ENCODE measurements at places on chromosomes 2 and 18. TPM values are rescaled to one million over a fixed set of nuclear protein-coding genes. Genes with fewer than 3 reads are reported as not detected.

GRCh38 chr2:172885996-172886395 lies 150.4 kb downstream of the RAPGEF4 start:
- no peak for DNase-seq

DNA sequence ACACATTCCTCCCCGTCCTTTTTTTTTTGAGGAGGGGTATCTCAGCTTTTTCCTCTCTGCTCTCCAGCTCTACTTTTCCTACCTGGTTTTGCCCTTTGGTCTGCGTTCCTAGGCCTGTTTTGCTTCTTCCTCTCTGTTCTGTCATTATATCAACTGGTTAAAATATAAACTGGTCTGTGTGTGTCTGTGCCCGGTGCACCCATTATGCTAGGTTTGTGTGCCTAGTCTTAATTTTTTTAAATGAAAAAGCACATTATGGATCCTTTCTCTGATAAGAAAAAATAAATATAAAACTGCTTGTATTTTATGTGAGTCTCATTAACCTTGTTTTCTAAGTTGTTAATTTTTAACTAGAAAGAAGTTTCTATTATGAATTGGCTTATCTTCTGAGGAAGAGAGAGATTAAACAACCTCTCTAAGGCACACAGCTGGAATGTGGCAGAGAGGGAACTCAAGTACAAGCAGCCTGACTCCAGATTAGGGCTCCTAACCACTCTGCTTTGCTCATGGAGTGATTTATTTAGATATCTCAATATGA lies 17.4 kb downstream of the SLC38A11 start:
- no peak for DNase-seq

GRCh38 chr18:7758764-7759163 lies 191.6 kb downstream of the PTPRM start:
- no peak for DNase-seq

DNA sequence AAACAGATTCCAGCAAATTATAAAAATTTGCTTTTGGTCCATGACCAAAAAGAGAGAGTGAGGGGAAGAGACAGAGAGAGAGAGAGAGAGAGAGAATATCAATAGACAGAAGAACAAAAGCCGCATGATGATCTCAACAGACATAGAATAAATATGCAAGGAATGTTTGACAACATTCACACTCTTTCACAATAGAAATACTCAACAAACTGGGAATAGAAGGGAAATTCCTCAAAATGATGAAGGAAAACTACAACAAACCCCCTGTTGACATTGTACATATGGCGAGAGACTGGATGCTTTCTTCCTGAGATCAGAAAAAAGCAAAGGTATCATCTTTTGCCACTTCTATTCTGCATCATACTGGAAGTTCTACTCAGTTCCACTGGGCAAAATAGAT lies 309.7 kb downstream of the RAD51AP2 start:
- no peak for DNase-seq

- no peak for DNase-seq
Measured at GRCh38 chr2:238431456-238431855, 4.7 kb downstream of the ASB1 start.

- no peak for DNase-seq
Measured at GRCh38 chr2:6970976-6971480, 53.8 kb downstream of the RNF144A start.

- no peak for DNase-seq
Measured at GRCh38 chr2:25076749-25077148, 34.9 kb downstream of the EFR3B start.

GRCh38 chr2:8799004-8799403 lies 38.4 kb downstream of the KIDINS220 start:
- DNase-seq, result no peak

- no peak for DNase-seq
Measured at GRCh38 chr2:60992985-60993392, 24.5 kb upstream of the PEX13 start.

GRCh38 chr2:201378496-201379397 lies 21.6 kb upstream of the FLACC1 start:
- no peak for DNase-seq

DNA sequence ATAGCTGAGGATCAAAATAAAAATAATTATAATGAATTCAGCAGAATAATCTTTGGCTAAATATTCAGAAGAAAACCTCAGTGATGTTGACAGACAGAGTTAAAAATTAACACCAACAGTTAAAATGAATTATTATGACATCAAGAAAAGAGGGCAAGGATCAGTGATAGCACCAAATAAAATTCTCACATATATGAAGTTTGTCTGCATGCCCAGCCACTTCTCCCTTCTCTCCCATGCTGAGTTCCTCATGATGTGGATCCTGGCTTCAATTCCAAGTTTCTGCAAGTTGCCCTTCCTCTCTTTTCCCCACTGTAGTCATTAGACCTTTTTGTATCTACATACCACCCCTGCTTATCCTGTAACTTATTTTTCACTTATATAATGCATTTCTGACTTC lies 6.8 kb downstream of the STRADB start:
- no peak for DNase-seq

- DNase-seq, result no peak
Measured at GRCh38 chr2:106919012-106919411, 33.0 kb upstream of the ST6GAL2 start.

DNA sequence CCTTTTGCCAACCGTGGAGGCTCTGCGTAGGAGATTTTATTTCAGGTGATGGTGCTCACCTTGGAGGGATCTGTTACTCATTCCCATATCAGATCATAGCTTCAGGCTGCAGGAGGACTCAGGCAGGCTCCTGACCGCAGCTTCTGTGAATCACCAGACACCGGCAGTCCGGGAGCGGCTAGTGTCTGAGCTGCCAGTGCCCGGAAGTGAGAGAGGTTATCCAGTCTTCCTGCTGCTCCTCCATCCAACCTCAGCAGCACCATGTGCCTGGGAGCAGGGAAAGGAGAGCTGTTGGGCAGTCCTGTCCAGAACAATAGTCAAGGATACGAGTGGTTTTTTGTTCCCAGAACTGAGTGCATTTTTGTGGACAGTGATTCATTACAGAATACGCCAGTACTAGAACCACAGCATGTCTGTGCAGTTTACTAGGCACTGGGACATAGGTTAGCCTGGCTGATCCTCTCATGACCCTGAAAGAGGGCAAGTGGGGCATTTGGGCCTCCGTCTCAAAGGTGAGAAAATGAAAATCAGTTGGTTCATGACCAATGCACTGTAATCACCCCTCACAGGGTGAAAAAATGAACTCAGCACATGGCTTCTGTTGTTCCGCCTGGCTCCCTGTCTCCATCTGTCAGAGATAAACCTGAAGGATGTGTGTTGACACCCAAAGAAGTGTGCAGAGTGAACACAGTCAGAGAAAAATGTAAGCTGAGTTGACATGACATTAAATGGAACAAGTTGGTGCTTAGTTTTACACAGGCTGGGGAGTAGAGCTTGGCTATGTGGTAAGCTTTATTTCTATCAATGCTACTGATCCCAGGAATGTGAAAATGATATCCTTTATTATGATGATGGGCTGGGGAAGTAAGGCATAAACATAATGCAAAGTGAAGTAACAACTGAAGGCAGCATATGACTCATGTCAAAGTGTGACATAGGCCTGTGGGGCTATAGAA lies 12.2 kb downstream of the FHOD3 start:
- DNase-seq, result peak; percentile 43

DNA sequence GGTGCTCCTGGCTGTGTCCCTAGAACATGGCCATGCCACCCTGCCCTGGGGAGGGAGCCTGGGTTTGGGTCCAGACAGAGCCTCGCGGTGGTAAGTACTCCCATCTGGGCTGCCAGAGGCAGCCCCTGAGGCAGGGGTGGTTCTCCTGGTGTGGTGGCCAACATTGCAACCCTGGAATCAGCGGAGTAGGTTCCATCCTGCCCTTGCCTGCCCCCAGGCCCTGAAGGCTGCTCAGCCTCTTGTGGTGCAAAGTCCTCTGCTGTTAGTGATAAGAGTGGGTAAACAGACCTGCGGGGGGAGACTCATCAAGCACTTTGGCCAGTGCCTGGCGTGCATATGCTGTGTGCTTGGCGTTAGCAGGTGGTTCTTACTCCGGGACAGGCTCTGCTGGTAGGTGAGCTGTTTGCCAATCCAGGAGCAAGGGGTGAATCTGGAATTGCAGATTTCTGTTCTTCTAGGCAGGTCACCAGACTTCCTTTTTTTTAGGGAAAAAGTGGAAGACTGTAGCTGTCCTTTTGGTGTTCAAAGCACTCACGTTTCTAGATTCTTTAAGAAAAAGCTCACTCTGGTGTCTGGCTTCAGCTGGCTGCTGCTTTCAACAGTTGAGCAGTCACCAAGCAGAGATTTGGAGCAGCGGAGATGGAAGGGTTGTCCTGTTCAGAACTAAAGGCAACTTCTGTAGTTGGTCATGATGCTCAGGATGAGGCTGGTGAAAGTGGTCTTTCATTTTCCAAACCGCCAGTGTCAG lies 3.2 kb downstream of the CNNM3 start:
- no peak for DNase-seq

The FLACC1 gene
- total RNA-seq, result 0.48 TPM

The DSEL gene
- 6.9 TPM for total RNA-seq

The MTLN gene
- 18.4 TPM for total RNA-seq

The TMEM198 gene
- total RNA-seq, result 7.8 TPM

The LRP1B gene
- 16.0 TPM for total RNA-seq

The DSC3 gene
- total RNA-seq, result 306 TPM

The FBXO36 gene
- total RNA-seq, result 3.2 TPM

The DPP10 gene
- total RNA-seq, result 8.8 TPM

Data from type B pancreatic cell (in vitro differentiated cells).